ENCODE measurements at places on chromosomes 3 and 15. TPM values are rescaled to one million over a fixed set of nuclear protein-coding genes. Genes with fewer than 3 reads are reported as not detected.

IL20RB gene
- 0.33 TPM for total RNA-seq

KNL1 gene
- 4.3 TPM for total RNA-seq

DLEC1 gene
- 1.5 TPM for total RNA-seq

GP9 gene
- total RNA-seq = 8.0 TPM

DNA sequence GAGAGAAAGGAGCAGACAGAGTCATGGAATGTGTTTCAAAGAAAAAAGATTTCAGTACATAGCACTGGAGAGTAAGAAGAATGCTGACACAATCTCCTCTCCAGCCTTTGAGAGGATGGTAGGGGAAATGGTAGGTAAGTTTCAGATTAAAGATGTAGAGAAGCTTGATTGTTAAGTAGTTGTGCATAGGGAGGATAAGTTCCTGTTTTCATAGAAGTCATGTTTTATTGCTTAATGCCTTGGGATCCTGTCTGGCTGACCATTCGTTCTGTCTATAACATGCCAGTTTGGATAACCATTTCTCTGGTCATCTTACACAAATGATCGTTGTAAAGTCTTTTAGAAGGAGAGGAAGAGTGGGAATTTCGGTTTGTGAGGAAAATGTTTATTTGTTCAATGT, 95.7 kb upstream of the IGSF10 start:
- no peak for DNase-seq

GRCh38 chr3:8854656-8855055, 85.2 kb upstream of the OXTR start:
- H3K27me3 ChIP-seq = no peaks in the 10 kb centered on the region
- H3K4me3 ChIP-seq = no peak overlapping the region
- DNase-seq = no peak
- H3K4me1 ChIP-seq = no peaks in the 10 kb centered on the region
- no peaks in the 10 kb centered on the region for H3K36me3 ChIP-seq

DNA sequence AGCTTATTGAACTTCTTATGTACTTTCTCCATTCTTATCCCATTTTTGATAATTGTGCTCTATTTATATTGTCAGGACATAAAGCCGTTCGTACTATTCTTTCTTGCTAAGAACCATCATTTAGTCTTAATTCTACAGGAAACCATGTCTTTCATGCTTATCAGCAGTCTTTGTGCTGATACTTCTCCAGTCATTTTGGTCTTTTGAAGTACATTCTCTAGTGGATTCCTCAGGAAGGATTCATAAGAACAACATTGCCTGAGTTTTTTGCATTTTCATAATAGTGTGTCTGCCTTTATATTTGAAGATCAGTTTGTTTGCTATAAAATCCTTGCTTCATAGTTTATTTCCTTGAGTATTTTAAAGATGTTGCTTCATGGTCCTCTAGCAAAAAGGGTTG, 126.6 kb upstream of the NEO1 start:
- H3K27ac ChIP-seq = no peak overlapping the region
- H3K4me1 ChIP-seq = no peaks in the 10 kb centered on the region
- H3K27me3 ChIP-seq = no peaks in the 10 kb centered on the region
- no peak for DNase-seq
- no peak overlapping the region for H3K4me3 ChIP-seq

GRCh38 chr3:50275996-50276761, 2.7 kb upstream of the LSMEM2 start:
- peaks cover 41% of the 10 kb centered on the region for H3K27me3 ChIP-seq
- H3K4me3 ChIP-seq = peak overlapping the region; percentile 7
- no peak overlapping the region for H3K27ac ChIP-seq
- no peak for DNase-seq
- peaks cover 10% of the 10 kb centered on the region for H3K4me1 ChIP-seq

- H3K27me3 ChIP-seq = no peaks in the 10 kb centered on the region
- no peaks in the 10 kb centered on the region for H3K4me1 ChIP-seq
- H3K4me3 ChIP-seq = no peak overlapping the region
- no peak for DNase-seq
These were observed 264.7 kb downstream of the RBMS3 start for GRCh38 chr3:29545615-29546014.

GRCh38 chr3:151322511-151322910, 5.9 kb upstream of the GPR87 start:
- peak overlapping the region; percentile 85 for H3K27ac ChIP-seq
- no peaks in the 10 kb centered on the region for H3K4me1 ChIP-seq
- no peak for DNase-seq
- H3K27me3 ChIP-seq = no peaks in the 10 kb centered on the region

GRCh38 chr3:136042608-136043221, 77.2 kb downstream of the PPP2R3A start:
- H3K4me3 ChIP-seq = no peak overlapping the region
- DNase-seq = no peak
- no peaks in the 10 kb centered on the region for H3K4me1 ChIP-seq
- no peaks in the 10 kb centered on the region for H3K36me3 ChIP-seq
- H3K27me3 ChIP-seq = no peaks in the 10 kb centered on the region

DNA sequence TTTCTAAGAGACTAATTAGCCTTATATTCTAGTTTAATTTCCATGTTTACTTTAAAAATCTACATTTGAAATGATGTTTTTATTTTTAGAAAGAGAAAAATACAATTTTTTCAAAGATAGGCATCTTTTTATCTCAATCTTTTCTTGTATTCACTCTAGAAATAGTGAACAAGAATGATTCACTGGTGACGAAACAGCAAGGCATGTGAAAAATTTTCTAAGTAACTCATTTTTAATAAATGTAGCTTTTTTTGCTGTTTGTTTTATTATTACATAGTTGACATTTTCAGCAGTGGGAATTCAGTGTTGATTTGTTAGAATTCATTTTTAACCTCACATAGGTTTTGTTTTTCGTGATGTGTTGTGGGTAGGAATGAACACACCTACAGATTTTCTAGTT, 1226.4 kb downstream of the NSUN3 start:
- no peak overlapping the region for H3K4me3 ChIP-seq
- H3K36me3 ChIP-seq = no peaks in the 10 kb centered on the region
- H3K27me3 ChIP-seq = no peaks in the 10 kb centered on the region
- H3K27ac ChIP-seq = no peak overlapping the region
- DNase-seq = no peak

DNA sequence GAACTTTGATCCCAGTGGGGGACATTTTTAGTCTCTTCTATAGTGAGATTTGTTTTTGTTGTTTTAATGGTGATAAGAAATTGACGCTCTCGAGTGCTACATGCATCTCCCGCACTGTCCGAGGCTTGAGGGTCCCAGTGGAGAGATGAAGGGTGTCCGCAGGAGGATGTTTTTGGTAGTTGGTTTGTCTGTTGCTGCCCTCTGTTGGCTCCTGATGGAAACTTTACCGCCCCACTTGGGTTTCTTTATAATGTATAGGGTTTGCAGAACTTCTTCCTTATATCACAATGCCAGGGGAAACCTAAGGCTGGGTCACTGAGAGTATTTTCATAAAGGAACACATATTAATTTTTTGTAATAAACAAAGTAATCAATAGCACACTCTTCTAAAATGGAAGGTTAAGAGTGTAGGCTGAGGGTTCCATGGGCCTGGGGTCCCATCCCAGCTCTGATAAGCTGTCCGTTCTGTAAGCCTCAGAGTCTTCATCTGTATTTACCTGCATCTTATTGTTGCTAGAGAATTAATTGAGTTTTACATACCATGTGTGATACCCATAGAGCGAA, 185.3 kb upstream of the FEZF2 start:
- no peak for DNase-seq
- H3K27ac ChIP-seq = no peak overlapping the region
- no peaks in the 10 kb centered on the region for H3K4me1 ChIP-seq
- no peaks in the 10 kb centered on the region for H3K36me3 ChIP-seq
- no peak overlapping the region for H3K4me3 ChIP-seq
- no peaks in the 10 kb centered on the region for H3K27me3 ChIP-seq

DNA sequence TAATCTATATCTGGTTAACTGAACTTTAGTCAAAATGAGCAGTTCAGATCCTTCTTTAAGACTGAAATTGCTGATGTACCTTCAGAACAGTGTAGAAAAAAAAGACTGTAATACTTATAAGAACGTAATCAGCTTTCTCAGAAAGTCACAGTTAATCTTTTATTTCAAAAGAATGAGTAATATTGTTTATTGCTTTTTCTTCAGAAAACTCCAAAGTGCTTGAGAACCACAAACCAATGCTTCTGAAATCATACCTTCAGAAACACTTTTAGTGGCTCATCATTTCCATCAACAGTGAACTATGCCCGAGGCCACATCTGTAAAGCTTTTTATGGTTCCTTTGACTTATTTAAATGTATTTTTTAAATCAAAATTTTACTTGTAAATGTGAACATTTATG, 33.3 kb upstream of the CLASP2 start:
- H3K27me3 ChIP-seq = no peaks in the 10 kb centered on the region
- H3K4me3 ChIP-seq = no peak overlapping the region
- H3K4me1 ChIP-seq = no peaks in the 10 kb centered on the region
- no peak overlapping the region for H3K27ac ChIP-seq
- no peaks in the 10 kb centered on the region for H3K36me3 ChIP-seq

DNA sequence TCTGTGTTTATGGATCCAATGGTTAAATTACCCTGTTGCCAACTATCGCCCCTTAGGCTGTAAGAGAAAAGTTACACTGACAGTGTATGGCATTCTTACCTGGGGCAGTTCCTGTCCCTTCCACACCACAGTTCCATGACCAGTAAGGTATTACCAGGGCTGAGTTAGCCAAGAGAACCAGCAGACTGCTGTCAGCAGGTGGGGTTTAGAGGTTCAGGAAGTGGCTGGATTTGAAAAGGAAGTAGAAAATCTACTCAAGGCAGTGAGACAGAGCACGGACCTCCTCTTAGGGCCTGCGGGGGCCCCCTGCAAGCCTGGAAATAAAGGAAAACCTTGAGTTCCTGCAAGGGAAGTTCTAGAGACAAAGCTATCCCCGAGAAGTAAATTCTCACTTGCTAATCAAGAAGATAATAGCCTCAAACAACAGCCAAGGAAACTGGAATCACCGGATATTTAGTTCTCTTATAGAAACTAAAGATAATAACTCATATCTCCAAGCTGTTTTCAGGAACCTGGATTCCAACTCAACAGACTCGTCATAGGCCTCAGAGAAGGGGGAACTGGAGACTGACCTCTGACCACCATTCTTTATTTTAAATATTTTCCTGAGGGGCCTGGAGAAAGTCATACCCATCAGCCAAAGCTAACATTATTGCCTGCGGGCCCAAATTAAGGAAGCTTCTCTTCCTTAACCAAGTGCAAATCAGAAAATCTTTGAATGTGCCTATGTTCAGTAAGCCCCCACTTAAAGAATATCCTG, 161.7 kb downstream of the ANXA2 start:
- H3K27ac ChIP-seq = no peak overlapping the region
- no peak for DNase-seq
- H3K4me3 ChIP-seq = no peak overlapping the region
- no peaks in the 10 kb centered on the region for H3K4me1 ChIP-seq
- H3K27me3 ChIP-seq = no peaks in the 10 kb centered on the region

DNA sequence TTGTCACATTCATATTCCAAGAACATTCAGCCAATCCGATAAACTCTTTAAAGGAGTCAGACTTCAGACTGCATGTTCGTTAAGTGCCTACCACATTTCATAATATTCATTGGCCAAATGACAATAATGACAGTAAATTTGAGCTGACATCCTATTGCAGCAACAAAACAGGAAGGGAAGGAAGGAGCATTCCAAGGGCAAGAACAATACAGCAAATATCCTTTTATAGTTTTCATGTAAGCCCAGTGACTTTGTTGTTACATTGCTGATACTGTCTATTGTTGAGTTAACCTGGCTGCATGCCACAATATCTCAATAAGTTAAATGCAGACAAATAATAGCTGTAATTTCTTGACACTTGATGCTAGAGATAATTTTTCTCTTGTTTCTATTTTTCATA, 16.4 kb upstream of the CBLB start:
- no peak overlapping the region for H3K27ac ChIP-seq
- no peaks in the 10 kb centered on the region for H3K36me3 ChIP-seq
- no peaks in the 10 kb centered on the region for H3K27me3 ChIP-seq

DNA sequence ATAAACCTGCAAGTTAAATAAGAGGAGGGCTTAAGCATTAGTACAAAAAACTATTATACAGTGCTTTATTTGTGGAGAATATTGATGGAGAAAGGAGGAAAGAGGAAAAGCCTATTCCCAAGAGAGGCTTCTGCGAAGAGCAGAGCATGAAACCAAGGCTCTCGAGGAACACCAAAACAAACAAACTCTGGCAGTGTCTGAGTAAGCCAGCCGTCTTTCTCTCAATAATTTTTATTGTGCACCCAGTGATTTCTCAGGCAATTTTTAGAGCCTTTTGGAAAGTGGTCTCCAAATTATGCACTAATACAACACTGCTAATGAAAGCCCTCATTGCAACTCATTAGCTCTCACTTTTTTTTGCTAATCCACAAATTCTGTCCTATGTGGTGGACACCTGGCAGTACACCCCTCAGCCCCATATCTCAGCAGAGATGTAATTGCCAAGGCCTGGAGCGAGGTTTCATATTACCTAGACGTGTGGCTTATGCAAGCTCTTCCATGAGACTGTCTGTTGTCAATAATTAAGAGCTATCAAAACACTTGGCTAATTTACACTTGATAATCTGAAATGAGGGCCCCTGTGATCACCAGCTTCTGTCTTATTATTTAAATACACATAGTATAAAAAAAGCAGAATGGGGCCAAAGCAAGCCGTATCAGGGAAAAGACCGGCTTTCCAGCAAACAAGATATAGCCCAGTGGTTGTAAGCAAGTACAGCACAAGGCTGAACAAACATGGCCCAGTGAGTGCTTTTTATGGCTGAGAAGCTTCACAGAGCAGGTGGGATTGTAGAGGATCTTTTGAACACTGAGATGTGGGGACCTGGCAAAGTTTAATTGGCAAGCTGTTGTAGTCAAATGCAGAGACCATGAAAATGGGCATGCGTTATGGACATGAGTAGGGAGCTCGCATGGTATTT, 216.9 kb downstream of the ROBO2 start:
- DNase-seq = no peak
- H3K36me3 ChIP-seq = no peaks in the 10 kb centered on the region
- no peaks in the 10 kb centered on the region for H3K27me3 ChIP-seq
- H3K27ac ChIP-seq = no peak overlapping the region

GRCh38 chr3:107911337-107912000, 179.4 kb downstream of the CD47 start:
- no peaks in the 10 kb centered on the region for H3K27me3 ChIP-seq
- no peak overlapping the region for H3K27ac ChIP-seq
- no peaks in the 10 kb centered on the region for H3K36me3 ChIP-seq
- H3K4me3 ChIP-seq = no peak overlapping the region
- no peaks in the 10 kb centered on the region for H3K4me1 ChIP-seq

GRCh38 chr15:61879219-61879618, 181.0 kb downstream of the VPS13C start:
- H3K4me1 ChIP-seq = no peaks in the 10 kb centered on the region
- no peaks in the 10 kb centered on the region for H3K27me3 ChIP-seq
- H3K36me3 ChIP-seq = no peaks in the 10 kb centered on the region
- H3K4me3 ChIP-seq = no peak overlapping the region
- H3K27ac ChIP-seq = no peak overlapping the region

GRCh38 chr3:45387636-45388348, 584 bp upstream of the LARS2 start:
- H3K36me3 ChIP-seq = no peaks in the 10 kb centered on the region
- peak overlapping the region; percentile 79 for H3K27ac ChIP-seq
- DNase-seq = no peak
- peak overlapping the region; percentile 88 for H3K4me3 ChIP-seq

- no peak overlapping the region for H3K4me3 ChIP-seq
- no peaks in the 10 kb centered on the region for H3K27me3 ChIP-seq
- no peak overlapping the region for H3K27ac ChIP-seq
- no peaks in the 10 kb centered on the region for H3K4me1 ChIP-seq
These were observed 30.4 kb downstream of the COLQ start for GRCh38 chr3:15491143-15491542.

GRCh38 chr3:18892047-18892446, 256.3 kb upstream of the KCNH8 start:
- no peak for DNase-seq
- H3K36me3 ChIP-seq = no peaks in the 10 kb centered on the region
- H3K27me3 ChIP-seq = no peaks in the 10 kb centered on the region
- H3K4me1 ChIP-seq = no peaks in the 10 kb centered on the region
- H3K27ac ChIP-seq = no peak overlapping the region

Data from spleen (tissue), 13 donors.